Activated naive CD8-positive, alpha-beta T cell treated with anti-CD3 and anti-CD28 coated beads for 36 hours (primary cell): ENCODE measurements at places on chromosomes 3 and 15.

DNA sequence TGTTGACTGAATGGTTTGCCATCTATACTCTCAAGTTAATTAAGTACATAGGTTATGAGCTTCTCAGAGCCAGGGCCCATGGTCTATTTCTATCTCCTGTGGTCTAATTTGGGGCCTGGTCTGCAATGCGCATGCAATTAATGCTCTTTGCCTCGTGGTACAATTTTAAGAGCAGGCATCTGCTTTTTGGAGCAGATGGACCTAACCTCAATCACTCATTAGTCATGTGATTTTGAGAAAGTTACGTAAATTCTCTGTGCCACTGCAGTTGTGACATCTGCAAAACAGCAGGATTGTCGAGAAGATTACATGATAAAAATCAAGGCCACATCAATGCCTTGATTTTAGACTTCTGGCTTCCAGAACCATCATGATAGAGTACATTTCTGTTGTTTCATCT is 543.7 kb upstream of the ADAMTS9 start:
- no peak for DNase-seq

DNA sequence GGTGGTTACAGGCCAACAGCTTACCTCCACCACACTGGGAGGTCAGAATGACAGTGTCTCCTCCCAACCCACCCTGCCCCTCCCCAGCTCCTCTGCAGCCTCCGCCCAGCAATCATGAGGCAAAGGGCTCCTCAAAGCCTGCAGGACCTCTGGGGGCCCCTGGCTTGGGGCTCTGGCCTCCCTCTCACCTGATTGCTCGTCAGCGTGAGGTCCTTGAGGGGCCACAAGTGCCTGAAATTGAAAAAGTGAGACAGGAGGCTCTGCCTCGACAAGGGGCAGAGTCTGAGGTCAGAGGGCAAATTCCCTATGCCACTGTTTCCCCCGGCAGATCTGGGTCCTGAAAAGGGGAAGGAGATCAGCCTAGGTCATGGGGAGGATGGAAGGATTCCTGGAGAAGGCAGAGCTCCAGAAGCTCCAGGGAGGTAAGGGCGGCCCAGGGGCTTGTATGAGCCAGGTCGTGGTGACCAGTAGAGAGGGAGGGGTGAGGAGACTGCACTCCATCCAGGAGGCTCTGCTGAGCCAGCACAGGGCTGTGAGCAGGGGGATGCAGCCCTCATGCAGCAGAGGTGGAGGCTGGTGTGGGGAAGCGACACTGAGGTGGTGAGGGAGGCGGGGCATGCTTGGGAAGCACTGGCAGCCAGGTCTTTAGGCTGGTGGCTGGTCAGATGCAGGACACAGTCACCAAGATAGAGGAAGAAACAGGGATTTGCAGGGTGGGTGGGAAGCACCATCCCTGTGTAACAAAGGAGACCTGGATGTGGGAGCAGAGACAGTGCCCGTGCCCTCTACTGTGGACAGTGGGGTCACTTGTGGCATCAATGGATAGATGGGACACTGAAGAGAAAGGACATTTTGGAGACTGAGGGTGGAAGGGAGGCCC is 20.1 kb downstream of the ALS2CL start:
- no peak for DNase-seq

GRCh38 chr3:136186846-136187245 is 9.3 kb downstream of the MSL2 start:
- DNase-seq: no peak

GRCh38 chr3:57227930-57228751 is 612 bp downstream of the APPL1 start:
- DNase-seq: peak; percentile 50

DNA sequence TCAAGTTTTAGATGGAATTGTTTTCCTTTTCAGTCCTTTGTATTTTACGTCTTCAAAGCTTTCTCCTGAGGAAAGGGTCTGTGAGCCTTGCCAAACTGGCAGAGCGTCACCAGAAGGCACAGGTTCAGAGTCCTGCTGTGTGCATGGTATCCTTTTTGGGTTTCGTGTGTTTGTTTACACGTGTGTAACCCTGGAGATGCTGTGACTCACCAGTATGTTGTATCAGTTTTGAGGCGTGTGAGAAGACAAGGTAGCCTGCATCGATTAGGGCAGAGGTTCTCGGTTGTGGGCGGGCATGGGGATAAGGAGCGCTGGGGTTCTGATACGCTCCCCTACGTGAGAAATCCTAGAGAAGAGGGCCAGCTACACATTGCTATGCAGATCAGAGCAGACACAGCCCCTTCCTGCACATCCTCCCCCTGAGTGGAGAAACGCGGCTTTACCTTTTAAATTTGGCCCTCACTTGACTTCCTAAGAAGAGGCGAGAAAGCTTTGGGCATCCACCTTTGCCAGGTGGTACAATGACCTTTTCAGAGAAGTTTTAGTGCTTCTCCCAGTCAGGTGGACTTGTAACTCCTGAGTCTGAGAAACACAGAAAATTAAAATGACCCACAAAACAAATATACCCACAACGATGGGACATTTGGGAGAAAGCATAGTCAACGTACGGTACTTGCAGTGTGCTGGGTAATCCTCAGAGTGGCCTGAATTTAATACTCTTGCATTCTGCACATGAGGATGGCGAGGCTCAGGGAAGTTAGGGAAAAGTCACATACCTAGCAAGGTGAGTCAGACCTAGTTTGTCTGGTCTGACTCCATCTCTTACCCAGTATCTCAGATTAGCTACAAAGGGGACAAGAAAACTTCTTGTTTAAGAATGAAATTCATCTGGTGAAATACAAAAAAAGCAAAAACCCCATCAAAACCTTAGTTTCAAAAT is 38.1 kb downstream of the TRAK1 start:
- no peak for DNase-seq

DNA sequence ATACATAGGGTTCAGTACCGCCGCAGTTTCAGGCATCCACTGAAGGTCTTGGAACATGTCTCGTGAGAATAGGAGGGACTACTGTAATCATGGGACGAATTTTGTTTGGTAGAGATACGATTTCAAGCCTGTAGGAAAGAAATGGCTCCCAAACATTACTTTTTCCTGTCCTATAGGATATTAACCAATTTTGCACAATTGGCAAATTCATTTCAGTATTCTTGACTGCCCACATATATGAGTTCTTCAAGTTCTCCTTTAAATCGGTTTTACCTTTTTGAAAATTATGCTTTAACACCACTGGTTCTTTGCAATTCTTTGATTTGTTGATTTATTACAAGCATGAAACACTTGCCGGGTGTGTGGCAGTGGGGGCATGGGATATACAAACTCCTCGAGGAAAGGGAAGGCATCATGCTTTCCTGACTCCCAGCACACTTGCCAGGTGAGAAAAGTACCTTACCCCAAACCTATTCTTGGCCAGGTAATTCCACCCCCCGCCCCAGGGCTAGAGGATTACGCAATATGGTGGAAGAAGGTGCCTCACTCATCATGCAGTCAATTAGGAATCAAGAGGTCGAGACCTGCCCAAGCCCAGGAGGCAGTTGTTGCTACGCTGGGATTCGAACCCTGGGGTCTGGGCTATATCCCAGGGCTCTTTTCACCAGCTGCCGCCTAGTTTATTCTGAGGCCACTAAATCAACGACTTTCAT is 584 bp upstream of the LARS2 start:
- DNase-seq: no peak

DNA sequence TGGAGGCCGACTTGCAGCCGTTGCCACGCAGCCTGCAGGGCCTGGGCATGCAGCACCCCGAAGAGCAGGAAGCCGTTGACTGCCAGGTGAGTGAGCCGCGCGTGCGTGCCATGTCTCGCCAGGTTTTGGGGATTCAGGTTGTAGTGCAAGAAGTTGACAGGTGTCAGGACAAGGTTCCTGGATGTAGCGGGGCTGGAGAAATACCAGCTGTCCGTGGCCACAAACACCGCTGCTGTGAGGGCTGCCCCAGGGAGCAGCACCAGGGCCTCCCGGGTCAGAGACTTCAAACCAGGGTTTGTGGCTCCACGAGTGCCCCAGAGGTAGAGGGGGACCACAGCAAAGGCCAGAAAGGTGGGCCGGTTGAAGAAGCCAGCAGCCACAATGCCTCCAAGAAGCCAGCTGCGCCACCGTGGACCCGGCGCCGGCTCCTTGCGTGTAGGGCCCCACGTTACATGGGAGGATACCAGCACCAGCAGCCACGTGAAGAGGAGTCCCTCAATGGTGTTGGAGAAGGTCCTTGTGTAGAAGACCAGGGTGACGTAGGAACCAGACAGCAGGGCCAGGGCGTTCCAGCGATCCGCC is 5.6 kb upstream of the NCBP2 start:
- no peak for DNase-seq

- DNase-seq: no peak
These were observed 21.9 kb downstream of the FSTL1 start for GRCh38 chr3:120428924-120429323.

GRCh38 chr15:90154861-90155626 is 46.1 kb upstream of the SEMA4B start:
- DNase-seq: no peak

GRCh38 chr15:56758770-56759449 is 25.6 kb upstream of the ZNF280D start:
- DNase-seq: no peak

DNA sequence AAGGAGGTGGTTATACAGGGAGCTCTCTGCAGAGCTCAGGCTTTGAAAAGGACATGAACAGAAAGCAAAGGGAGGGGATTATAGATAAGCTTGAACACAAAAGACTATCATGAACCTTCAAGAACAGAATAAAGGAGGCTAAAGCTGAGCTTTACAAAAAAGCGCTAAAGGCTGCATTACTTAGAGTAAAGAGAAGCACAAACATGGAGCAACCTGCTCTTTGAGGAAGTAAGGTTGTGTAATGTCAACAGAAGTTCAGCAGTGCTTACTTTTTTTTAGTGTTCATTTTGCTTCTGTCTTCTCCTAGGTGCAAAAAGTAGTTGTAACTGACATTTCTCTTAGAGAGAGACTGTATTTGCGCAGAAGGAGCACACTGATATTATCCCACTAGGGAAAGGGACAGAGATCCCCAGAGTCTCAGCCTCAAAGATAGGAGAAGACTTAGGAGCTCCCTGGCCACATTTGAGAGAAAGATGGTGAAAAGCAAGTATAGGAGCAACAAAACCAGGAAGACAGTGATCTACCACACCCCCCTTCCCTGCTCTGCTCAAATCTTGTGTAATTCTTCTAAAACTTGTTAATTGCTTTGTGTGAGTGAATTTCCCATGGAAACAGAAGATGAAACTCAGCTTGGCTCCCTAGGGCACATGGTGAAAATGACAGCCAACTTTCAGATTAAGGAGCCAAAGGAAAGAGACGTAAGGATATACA is 54.7 kb downstream of the QTRT2 start:
- no peak for DNase-seq

DNA sequence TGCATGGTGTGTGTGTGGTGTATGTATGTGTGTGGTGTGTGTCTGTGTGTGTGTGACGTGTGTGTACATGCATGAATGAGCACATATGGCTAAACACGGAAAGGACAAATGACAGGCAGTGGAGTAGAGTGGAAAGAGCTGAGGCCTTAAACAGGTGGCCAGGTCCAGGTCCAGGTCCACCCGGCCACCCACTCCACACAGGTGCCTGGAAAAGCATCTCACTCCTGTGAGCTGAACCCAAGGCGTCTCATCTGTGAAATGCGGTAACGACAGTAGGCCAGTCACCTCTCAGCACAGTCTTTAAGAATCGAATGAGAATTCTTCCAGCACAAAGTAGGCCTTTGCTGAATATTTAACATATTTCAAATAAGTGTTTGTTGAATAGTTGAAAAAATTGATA is 58.7 kb downstream of the ATP10A start:
- no peak for DNase-seq

- DNase-seq: no peak
These were observed 30.5 kb downstream of the LOXL1 start for GRCh38 chr15:73956743-73957135.

- no peak for DNase-seq
These were observed 60.9 kb downstream of the MORC1 start for GRCh38 chr3:109057056-109057455.

GRCh38 chr15:61830536-61831330 is 229.5 kb downstream of the VPS13C start:
- DNase-seq: no peak

DNA sequence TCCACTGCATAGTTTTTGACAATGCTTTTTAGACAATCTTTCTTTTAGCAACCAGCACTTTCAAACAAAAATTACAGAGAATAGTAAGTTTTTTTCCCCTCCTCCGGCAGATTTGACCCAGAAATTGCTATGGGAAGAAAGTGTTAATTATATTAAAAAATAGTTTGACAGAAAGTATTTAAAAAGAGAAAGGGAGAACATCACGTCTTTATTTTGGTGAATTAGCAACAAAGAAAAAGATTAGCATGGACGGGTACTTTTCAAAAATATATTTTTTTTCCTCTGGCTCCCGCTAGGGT is 831 bp upstream of the KAT2B start:
- no peak for DNase-seq

DNA sequence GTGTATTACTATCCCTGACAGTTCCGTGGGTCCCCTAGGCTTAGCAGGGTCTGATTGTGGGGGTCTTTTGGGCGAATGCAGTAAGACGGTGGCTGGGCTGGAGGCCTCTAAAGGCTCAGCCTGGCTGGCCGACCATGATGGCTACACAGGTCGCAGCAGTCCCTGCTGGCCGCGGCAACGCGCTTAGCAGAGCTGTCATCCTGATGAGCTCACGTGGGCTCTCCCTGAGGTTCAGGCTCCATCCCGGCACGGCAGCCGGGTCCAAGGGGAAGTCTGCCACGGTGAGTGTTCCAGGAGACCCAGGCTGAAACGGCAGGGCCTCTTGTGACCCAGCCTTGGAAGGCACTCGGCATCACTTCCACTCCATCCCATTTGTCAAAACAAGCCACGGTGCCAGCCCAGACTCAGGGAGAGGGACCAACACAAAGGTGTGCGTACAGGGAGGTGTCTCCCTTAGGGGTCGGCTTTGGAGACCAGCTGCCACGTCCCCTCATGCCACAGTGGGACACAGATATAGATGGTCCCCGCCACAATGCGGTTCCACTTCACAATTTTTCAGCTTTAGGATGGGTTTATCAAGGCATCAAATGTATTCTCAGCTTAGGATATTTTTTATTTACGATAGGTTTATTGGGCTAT is 101.8 kb downstream of the XXYLT1 start:
- no peak for DNase-seq

- DNase-seq: no peak
These were observed 49.7 kb upstream of the FBN1 start for GRCh38 chr15:48695088-48695826.

- DNase-seq: no peak
These were observed 36.6 kb downstream of the LNP1 start for GRCh38 chr3:100437721-100438622.

GRCh38 chr3:171013822-171014748 is 12.4 kb downstream of the SLC2A2 start:
- no peak for DNase-seq
